CD4-positive, alpha-beta T cell treated with Interleukin-10 for 1 hour (primary cell): ENCODE measurements at places on chromosomes 4 and X.

- no peak for DNase-seq
Observed at GRCh38 chr4:153620352-153620751, 63.7 kb upstream of the TLR2 start.

GRCh38 chr4:57148831-57149505, 38.8 kb upstream of the IGFBP7 start:
- DNase-seq = no peak

- DNase-seq = no peak
Observed at GRCh38 chr4:168383510-168383909, 65.0 kb upstream of the DDX60 start.

DNA sequence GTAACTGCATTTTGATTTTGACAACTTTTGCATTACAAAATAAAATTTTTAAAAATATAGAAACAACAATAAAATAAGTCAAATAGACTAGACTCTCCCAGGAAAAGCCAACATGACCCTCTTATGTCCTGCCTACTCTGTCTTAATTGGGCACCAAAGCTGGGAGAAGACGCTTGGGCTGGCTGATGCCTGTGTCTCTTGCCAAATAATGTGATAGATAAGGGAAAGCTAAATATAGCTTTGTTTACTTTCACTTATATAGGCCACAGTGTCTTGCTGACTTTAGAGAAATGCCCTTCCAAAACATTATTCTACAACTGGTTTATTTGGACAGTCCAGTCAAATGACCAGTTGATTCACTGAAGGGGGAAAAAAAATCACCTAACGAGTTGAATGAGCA, 54.2 kb downstream of the FMR1NB start:
- no peak for DNase-seq

DNA sequence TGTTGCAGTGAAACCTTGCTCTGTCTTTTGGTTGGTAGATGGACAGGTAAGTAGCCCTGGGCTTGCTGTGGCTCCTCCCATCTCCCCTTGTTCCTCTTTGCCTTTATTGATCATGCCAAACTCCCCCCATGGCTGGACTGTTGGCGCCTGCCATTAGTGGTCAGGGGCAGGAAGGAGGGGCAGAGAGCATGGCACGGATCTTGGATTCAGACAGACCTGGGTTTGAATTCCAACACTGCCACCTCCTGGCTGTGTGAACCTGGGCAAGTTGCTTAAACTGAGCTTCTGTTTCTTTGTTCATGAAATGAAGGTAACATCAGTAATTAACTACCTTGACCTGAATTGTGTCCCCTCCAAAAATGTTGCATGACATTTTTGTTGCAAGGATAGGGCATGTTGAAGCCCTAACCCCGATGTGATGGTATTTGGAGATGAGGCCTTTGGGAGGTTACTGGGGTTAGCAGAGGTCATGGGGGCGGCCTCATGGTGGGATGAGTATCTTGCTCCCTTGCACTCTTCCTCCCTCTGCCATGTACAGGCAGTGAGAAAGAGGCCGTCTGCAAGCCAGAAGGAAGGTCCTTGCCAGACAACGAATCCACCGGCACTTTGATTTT, 6.0 kb downstream of the SLC2A9 start:
- no peak for DNase-seq

DNA sequence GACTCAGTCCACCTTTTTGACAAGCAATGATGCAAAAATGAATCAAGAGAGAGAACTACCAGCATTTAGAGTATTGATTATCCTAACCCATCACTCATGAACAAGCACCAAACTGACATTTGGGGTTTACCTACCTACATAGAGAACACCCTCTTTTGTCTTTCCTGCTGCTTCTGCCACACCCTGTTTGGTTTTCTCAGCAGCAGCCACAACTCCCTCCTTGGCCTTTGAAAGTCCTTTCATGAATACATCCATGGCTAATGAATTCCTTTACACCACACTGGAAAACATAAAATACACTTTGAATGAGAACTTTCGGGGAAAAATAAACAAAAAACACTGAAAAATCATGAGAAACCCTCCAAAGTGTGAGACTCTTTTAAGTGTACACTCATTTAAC, 1.5 kb downstream of the SNCA start:
- no peak for DNase-seq

- DNase-seq = no peak
Observed at GRCh38 chr4:78002260-78002659, 54.9 kb upstream of the FRAS1 start.

GRCh38 chr4:85398276-85398675, 76.7 kb upstream of the ARHGAP24 start:
- DNase-seq = no peak

DNA sequence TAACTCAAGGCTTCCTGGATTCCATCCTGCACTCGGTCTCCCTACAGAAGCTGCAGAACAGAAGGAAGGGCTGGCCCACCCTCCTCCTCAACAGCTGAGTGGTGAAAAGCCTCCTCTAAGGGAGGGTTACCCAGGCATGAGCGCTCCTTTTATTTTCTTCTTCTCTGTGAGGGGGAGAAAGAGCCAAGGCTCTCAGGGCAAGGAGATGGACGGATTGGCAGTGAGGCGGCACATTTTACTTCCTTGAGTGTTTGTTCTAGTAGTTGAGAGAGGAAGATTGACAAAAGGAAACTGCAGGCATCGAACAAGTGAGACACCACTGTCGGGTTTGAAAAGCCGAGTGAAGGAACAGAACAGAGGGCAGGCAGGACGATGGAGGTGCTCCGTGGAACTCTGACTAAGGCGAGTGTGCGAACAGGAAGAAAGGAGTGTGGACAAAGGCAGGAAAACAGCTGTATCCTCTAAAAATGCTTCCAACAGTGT, 38.4 kb upstream of the STS start:
- no peak for DNase-seq

DNA sequence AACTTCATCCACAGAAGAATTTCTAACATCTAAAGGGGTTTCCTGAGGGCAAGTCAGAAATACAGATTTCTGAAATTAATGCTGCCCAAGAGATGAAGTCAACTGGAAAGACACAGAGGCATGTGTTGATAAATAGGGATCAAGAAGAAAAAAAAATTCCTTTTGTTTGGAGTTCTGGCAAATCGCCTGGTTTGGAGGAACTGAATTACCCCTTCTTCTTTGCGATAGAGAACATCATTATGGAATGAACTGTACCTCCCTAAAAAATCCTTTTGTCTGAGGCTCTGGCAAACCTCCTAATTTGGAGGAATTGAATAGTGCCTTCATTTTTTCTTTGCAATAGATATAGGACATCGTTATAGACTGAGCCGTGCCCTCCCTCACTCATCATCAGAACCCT, 200.9 kb downstream of the DHRSX start:
- no peak for DNase-seq

DNA sequence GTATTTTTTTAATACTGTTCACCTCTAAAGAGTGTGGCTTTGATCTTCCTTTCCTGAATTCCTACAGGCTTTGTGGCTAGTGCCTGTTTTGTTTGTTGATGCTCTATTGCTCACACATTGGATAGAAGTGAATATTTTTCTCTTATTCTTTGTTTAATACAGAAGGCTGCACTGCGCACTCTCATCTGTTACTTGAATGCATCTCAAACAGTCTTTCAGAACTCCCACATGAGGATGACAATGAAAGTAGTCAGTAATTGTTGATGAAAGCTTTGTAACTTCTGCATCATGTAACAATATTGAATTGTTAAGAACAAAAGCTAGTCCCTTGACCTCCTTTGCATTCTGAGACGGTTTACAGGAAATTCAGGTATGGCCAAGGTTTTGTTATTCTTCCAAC, 29.1 kb upstream of the GALNT7 start:
- DNase-seq = no peak

- no peak for DNase-seq
Observed at GRCh38 chr4:120452001-120452400, 385.4 kb upstream of the MAD2L1 start.

- DNase-seq = no peak
Observed at GRCh38 chrX:11952176-11952720, 186.0 kb upstream of the FRMPD4 start.

- no peak for DNase-seq
Observed at GRCh38 chr4:169013396-169013795, 3.3 kb upstream of the CBR4 start.

- no peak for DNase-seq
Observed at GRCh38 chr4:15868111-15868510, 70.4 kb downstream of the FGFBP1 start.

- DNase-seq = no peak
Observed at GRCh38 chrX:136046295-136047015, 61.2 kb downstream of the SLC9A6 start.

- DNase-seq = no peak
Observed at GRCh38 chr4:119471259-119471658, 149.3 kb upstream of the FABP2 start.

DNA sequence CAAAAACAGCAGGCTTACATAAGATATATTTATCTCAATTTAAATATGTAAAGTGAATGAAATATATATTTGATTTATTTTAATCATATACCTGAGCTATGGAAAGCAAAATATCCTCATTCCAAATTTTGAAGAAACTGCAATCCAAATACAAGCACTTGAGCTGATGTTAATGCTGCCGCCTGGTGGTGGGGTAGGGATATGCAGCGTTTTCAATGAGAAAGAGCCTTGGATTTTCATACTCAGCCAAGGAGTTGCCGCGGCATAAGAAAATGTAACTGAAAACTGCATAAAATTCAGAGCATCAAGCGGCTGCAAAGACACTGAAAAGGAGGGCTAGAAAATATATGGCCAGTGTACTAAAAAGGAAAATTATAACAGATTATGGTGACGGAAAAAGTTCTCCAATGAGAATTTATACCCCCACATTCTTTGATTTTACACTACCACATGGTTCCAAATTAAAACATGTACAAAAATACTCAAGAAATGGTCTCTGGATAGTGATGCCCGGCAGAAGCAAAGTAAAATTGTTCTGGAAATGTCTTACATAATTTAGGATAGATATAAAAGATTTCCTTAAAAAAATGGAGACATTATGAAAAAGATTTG, 660.3 kb upstream of the PITX2 start:
- peak; percentile 24 for DNase-seq

GRCh38 chrX:97117572-97117971, 233.9 kb downstream of the RPA4 start:
- DNase-seq = no peak

DNA sequence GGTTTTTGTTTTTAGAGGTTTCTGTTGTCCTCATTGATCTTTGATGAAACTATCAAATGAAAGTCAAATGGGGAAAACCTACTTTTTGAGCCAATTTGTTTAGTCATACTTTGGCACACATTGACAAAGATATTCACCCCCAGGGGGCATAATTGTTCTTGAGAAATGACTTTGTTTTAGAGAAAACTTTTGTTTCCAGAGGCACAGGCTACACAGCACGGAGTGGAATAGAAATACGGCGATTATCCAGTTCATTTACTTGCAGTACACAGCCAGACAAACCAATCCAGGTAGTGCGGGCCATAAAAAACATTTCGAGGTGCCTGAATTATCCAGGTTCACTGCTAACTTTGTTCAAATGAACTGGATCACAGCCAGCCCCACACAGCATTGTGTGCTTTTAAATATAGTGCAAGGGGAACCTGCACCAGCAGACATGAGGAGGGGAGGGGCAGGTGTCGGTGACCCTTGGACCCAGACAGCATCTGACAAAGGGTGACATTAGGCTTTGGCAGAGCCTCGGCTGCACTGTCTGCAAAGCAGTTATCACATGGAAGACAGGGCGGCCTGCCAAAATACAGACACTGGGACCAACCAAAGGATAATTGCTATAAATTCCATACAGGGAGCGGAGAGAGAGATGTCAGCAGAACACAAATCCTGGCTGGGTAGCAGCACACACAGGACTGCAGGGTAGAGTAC, 179.6 kb upstream of the NOCT start:
- DNase-seq = no peak

DNA sequence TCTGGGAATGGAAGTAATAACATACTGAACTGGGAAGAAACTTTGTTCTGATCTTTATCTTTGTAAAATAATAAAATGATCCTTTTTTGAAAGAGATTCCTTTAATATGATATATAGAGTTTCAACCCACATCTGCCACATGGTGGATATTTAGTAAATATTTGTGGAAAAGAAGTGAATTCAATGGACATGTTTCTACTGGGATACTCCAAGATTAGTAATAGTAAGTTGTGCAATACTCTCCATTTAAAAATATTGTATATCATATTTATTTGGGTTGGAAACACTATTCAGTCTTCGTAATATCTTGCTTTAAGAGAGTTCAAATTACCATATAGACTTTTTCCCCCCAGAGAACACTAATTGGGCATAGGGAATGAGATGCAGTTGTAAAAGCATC, 17.8 kb upstream of the ARSJ start:
- DNase-seq = no peak

- DNase-seq = no peak
Observed at GRCh38 chr4:61485056-61485455, 284.9 kb downstream of the ADGRL3 start.

DNA sequence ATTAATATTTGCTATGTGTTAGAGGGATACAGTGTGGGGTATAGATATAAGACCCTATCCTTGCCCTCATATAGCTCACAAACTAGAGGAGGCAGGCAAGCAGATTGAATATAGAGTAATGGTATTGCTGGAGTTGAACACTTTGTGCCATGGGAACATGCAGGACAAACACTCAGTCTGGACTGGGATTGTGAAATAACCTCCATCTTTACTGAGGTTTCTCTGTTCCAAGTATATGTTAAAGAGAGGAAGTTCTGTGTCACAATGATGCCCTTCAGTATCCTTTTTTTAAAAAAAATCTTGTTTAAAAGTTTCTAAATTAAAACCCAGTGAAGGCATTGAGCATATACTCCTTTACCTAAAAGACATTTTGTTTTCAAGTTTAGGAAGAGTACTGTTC, 8.7 kb downstream of the FABP2 start:
- DNase-seq = no peak

DNA sequence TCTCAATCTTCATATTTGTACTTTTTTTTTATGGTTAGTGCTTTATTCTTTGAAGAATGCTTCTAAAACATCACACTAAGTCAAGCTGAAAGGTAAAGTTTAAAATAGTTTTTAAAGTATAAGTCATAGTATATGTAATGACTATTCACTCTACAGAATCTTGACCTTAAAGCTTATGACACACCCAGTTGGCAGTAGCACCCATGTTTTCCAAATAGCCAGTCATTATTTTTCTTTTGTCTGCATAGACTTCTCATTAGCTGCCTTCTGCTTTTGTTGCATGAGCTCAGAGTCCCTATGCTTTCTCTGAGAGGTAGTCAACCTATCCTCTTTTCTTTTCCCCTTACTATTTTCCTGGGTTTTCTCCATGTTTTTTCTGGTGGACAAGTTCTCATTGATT, 231.5 kb downstream of the PCDH18 start:
- no peak for DNase-seq

DNA sequence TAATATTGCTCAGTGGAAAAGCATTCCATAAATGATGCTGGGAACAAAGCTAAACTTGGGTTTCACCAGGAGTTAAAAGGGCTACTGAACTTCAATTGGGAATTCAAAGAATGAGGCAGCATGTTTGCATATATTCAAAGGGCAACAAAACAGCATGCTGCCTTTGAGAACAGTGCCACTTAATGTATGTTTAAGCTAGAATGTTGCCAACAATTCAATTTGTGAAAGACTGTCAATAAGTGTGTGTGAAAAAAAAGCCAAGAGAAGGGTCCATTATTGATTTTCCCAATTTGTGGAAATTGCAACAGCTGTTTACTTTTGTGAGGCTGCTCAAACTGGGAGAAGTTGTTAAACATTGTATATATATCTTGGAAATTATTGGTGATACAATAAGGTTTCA, 701.9 kb upstream of the ACTRT1 start:
- DNase-seq = no peak

GRCh38 chr4:169774466-169775445, 17.0 kb upstream of the HPF1 start:
- peak; percentile 19 for DNase-seq
